Activated CD8-positive, alpha-beta T cell treated with anti-CD3 and anti-CD28 coated beads, Interleukin-2, amount 10 ng/mL, durations not matched to agents 7 days and 5 days (primary cell): ENCODE measurements at places on chromosomes 11 and 22. TPM values are rescaled to one million over a fixed set of nuclear protein-coding genes. Genes with fewer than 3 reads are reported as not detected.
A peak's percentile ranks its signal among the peaks of the same experiment; 100 is the strongest.

The FAM111A gene
- 154 TPM for total RNA-seq

The CDC45 gene
- 94.3 TPM for total RNA-seq

The OR51B6 gene
- total RNA-seq, result not detected

- no peaks in the 10 kb centered on the region for H3K4me1 ChIP-seq
- H3K27ac ChIP-seq, result no peak overlapping the region
- H3K27me3 ChIP-seq, result no peaks in the 10 kb centered on the region
- no peak overlapping the region for H3K4me3 ChIP-seq
- no peak for DNase-seq
- H3K36me3 ChIP-seq, result no peaks in the 10 kb centered on the region
Observed at GRCh38 chr11:114988644-114989043, 310.3 kb downstream of the NXPE2 start.

- no peak overlapping the region for H3K27ac ChIP-seq
- no peaks in the 10 kb centered on the region for H3K36me3 ChIP-seq
- H3K27me3 ChIP-seq, result no peaks in the 10 kb centered on the region
- H3K4me1 ChIP-seq, result no peaks in the 10 kb centered on the region
Observed at GRCh38 chr22:21922370-21923162, 30.1 kb downstream of the PPM1F start.

DNA sequence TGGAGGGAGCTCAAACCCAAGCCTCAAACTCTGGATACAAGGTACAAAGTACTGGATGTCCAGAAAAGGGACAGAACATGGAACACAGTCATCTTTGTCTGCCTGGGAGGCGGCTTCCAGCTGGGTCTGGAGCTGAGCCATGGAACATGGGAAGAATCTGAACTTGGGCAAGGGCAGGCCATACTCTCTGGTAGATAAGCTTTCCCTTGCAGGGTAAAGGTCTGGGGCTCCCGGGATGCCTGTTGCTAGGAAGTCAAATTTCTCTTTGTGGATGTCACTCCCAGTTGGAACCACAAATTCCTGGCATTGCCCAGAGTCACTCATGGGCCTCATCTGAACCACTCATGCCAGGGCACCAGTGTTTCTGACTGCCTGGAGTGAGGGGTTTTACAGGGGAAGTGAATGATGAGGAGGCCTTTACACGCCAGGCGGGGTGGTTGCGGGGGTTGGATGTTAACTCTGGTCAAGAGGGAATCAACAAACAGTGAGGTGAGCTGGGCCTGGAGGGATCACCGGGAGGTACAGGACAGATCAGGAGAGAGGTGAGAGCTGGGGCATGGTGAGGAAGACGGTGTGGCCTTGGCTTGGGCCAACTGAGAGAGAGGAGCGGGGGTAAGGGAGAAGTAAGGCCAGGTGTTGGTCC, 5.7 kb downstream of the FTH1 start:
- H3K36me3 ChIP-seq, result peaks cover 39% of the 10 kb centered on the region
- no peak overlapping the region for H3K4me3 ChIP-seq
- H3K27ac ChIP-seq, result no peak overlapping the region
- H3K4me1 ChIP-seq, result peaks cover 37% of the 10 kb centered on the region
- no peaks in the 10 kb centered on the region for H3K27me3 ChIP-seq

- peak; percentile 38 for DNase-seq
- H3K27ac ChIP-seq, result no peak overlapping the region
- no peaks in the 10 kb centered on the region for H3K36me3 ChIP-seq
- H3K4me1 ChIP-seq, result peaks cover 13% of the 10 kb centered on the region
Observed at GRCh38 chr22:49735411-49735900, 92.2 kb downstream of the BRD1 start.

DNA sequence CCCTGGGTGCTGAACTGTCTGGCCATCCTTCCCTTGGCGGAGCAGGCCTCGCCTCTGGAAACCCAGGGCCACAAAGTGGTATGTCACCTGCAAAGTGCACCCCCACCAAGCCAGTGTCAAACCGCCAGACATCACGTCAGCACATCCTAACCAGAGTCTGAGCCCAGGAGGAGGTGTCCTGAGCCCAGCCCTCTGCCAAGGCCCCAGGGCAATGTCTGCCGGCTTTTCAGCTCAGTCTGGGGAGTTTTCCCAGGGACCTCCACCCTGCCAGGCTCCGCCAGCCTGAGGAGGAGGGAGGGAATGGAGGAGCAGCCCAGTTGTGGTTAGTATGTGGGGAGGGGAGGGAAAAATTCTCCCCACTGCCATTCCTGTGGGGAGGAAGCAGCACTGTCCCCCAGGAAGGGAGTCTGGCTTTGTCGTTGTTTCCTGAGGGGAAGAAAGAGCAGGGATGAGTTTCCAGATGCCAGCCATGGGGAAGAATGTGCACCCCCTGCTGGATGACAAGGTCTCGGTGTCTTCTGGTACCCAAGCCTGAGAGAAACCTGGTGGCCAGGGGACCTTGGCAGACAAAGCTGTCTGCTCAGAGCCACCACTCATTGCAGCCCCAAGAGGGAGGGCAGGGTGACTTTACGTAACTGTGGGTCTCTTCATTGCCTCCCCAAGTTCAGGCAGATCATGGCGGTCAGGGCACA, 81.4 kb upstream of the CD82 start:
- no peaks in the 10 kb centered on the region for H3K27me3 ChIP-seq
- H3K27ac ChIP-seq, result no peak overlapping the region
- no peak for DNase-seq
- no peaks in the 10 kb centered on the region for H3K36me3 ChIP-seq

- H3K4me3 ChIP-seq, result peak overlapping the region; percentile 40
- H3K27me3 ChIP-seq, result no peaks in the 10 kb centered on the region
- peak; percentile 70 for DNase-seq
- H3K4me1 ChIP-seq, result peaks cover 29% of the 10 kb centered on the region
Observed at GRCh38 chr11:2533587-2534133, 88.9 kb downstream of the KCNQ1 start.

DNA sequence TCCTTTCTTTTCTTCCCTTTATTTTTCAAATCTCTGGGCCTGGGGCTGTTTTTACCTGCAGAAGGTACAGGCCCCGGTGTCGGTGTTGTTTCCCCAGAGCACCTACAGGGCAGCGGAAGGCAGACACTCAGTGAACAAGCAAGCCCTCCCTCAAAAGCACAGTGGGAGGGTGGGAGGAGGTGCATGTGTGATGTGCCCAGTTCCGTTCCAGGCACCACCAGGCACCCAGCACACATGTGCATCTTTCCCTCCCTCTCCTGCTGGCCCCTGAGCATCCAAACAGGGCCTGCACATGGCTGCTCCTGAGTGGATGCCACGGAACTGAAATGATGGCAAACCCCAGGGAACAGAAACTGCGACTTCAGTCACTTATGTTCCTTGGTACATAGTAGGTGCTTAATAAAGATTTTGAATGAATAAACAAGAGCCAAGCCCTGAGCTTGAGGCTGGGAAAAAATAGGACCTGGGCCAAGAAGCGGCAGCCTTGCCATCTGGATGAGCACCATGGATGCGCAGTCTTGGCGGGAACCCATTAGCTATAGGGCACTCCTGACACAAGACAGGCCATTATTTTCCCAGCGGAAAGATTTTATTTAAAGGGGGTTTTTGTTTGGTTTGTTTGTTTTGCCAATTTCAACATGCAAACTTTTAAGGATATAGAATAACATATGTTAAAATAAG, 47.8 kb downstream of the ARRB1 start:
- no peaks in the 10 kb centered on the region for H3K27me3 ChIP-seq
- no peak for DNase-seq
- H3K27ac ChIP-seq, result no peak overlapping the region
- H3K36me3 ChIP-seq, result peaks cover 3% of the 10 kb centered on the region
- H3K4me3 ChIP-seq, result no peak overlapping the region
- H3K4me1 ChIP-seq, result peaks cover 4% of the 10 kb centered on the region

GRCh38 chr11:13287036-13287435, 9.4 kb downstream of the BMAL1 start:
- peak; percentile 58 for DNase-seq
- H3K4me1 ChIP-seq, result peaks cover 84% of the 10 kb centered on the region
- H3K4me3 ChIP-seq, result no peak overlapping the region
- peak overlapping the region; percentile 61 for H3K27ac ChIP-seq

DNA sequence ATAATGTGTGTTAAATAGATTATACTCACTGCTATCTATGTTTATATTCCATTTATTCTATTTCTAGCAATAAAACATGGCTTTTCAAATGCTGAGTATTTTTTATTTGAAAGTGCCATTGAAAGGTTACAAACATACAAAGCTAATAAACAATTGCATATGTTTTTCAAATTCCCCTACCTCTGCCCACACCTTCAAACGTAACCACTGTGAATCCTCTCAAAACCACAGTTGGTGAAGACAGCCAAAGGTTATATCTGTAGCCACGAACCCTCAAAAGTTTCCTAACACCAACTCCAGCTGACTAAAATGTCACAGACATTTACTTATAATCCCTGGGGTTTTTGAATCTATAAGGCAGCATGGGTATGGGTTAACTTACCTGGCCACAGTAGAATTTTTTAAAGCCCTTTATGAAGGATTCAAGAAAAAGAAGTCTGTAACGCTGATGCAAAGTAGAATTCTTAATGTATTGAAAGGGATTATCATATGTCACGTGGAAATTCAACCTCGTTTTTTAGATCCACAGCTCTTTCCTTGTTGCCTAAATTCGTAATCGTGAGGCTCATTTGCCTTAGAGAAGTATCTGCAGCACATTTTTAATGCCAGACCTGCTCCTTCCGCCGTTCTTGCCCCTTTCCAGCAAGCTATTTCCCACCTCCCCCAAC, 122.5 kb upstream of the ZC3H12C start:
- peak overlapping the region; percentile 43 for H3K27ac ChIP-seq
- H3K36me3 ChIP-seq, result no peaks in the 10 kb centered on the region
- H3K4me1 ChIP-seq, result peaks cover 33% of the 10 kb centered on the region
- peaks cover 9% of the 10 kb centered on the region for H3K27me3 ChIP-seq

DNA sequence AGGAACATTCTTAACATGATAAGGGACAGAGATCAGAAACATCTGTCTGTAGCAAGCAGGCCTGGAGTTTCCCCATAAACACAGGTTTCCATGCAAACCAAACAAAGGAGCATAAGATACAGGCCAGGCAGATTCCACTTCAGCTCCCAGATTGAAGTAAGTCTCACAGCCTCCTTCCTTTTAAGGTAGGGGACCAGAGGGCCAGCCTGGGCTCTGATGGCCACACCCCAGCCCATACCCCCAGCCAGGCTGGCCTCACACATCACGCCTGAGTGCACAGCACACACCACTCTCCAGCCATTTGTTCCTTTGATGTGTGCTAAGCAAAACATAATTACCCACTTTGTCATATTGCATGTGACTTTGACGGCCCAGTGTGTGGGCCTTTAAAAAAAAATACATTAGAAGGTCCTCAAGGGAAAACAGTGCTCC, 518.7 kb downstream of the NTM start:
- H3K4me1 ChIP-seq, result no peaks in the 10 kb centered on the region
- no peaks in the 10 kb centered on the region for H3K36me3 ChIP-seq
- H3K27ac ChIP-seq, result no peak overlapping the region

DNA sequence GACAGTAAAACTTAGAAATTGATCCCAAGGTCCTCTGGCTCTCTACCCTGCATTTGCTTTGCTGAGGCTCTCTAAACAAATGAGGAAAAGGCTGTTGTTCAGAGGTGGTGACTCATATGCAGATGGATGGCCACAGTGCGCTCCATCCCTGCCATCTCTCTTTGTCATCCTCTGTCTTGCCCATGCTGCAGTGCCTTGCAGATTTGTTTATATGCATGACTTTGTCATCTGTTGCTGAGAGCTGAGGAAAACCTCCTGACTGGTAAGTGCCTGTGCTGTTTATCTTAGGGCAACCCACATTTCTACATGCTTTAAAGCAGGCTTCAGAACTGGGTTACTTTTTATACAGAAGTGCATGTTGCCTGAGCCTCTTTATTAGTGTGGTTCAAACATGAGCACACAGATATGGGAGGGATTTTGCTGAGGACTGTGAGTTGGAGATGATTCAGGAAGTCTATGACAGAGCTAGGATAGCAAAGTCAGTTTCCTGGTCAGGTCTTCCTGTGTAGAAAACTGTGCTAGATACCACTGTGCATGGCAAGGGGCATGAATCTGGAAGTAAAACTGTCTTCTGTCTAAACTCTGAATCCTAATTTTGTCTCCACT, 57.4 kb downstream of the JAM3 start:
- peaks cover 29% of the 10 kb centered on the region for H3K27me3 ChIP-seq
- H3K27ac ChIP-seq, result no peak overlapping the region
- no peak overlapping the region for H3K4me3 ChIP-seq
- DNase-seq, result no peak
- peaks cover 6% of the 10 kb centered on the region for H3K36me3 ChIP-seq

- peaks cover 48% of the 10 kb centered on the region for H3K36me3 ChIP-seq
- H3K27me3 ChIP-seq, result peaks cover under 1% of the 10 kb centered on the region
- H3K27ac ChIP-seq, result no peak overlapping the region
- peaks cover 27% of the 10 kb centered on the region for H3K4me1 ChIP-seq
- no peak for DNase-seq
Observed at GRCh38 chr11:122747351-122747781, 90.9 kb upstream of the CRTAM start.

GRCh38 chr11:1652771-1653540, 23.4 kb downstream of the KRTAP5-5 start:
- no peak overlapping the region for H3K4me3 ChIP-seq
- peak; percentile 81 for DNase-seq
- H3K27me3 ChIP-seq, result peaks cover 13% of the 10 kb centered on the region
- H3K27ac ChIP-seq, result no peak overlapping the region
- H3K36me3 ChIP-seq, result no peaks in the 10 kb centered on the region

DNA sequence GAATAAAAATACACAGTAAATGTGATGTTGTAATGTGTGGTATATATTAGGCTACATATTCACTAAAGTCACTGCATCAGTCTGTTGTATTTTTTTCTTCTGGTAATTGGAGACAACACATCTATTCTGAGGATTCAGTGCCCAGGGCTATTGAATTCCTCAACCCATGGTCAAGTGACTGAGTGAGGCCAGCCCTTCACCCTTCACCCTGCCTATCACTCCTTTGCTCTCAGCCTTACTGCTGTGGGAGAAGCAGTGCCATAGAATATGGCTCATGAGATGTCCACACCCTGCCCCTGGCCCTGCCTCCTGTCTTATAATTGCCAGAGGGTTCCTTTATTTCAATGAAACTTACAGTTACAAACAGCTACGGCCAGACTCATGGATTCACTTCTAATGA, 295.6 kb downstream of the NTM start:
- H3K27ac ChIP-seq, result no peak overlapping the region
- H3K27me3 ChIP-seq, result no peaks in the 10 kb centered on the region
- H3K36me3 ChIP-seq, result no peaks in the 10 kb centered on the region
- H3K4me3 ChIP-seq, result no peak overlapping the region
- no peaks in the 10 kb centered on the region for H3K4me1 ChIP-seq

GRCh38 chr11:16157327-16157726, 199.0 kb downstream of the SOX6 start:
- no peaks in the 10 kb centered on the region for H3K36me3 ChIP-seq
- no peaks in the 10 kb centered on the region for H3K27me3 ChIP-seq
- H3K4me1 ChIP-seq, result no peaks in the 10 kb centered on the region
- no peak for DNase-seq
